Nasal cavity respiratory epithelium epithelial cell of viscerocranial mucosa (primary cell): ENCODE measurements at places on chromosomes 11 and 22. TPM values are rescaled to one million over a fixed set of nuclear protein-coding genes. Genes with fewer than 3 reads are reported as not detected.

The PEX16 gene
- total RNA-seq: 27.6 and 61.2 TPM in 2 replicates

The NXPE1 gene
- total RNA-seq: not detected in 2 replicates

The OR52K1 gene
- total RNA-seq: not detected in 2 replicates

The MAP6 gene
- under 0.01 and 0.50 TPM in 2 replicates for total RNA-seq

The GAS2L1 gene
- total RNA-seq: 6.2 and 19.4 TPM in 2 replicates

The MYO18B gene
- total RNA-seq: under 0.01 TPM in 1 of 2 replicates, not detected in the other

The CRYBA4 gene
- not detected in 2 replicates for total RNA-seq

The CLDN5 gene
- 1.0 TPM in 1 of 2 replicates, not detected in the other for total RNA-seq

The NCF4 gene
- not detected in 2 replicates for total RNA-seq

The CYB5R2 gene
- 8.9 and 25.6 TPM in 2 replicates for total RNA-seq

The MAPK8IP2 gene
- 1.0 and 1.8 TPM in 2 replicates for total RNA-seq

The CARD18 gene
- 1.0 TPM in 1 of 2 replicates, not detected in the other for total RNA-seq

The SLC5A12 gene
- total RNA-seq: 0.28 and 0.34 TPM in 2 replicates

The SLC22A9 gene
- total RNA-seq: not detected in 2 replicates

The PKP3 gene
- 208 and 214 TPM in 2 replicates for total RNA-seq

The OR52A1 gene
- total RNA-seq: not detected in 2 replicates

The KIAA1671 gene
- 20.2 and 52.9 TPM in 2 replicates for total RNA-seq

The LRRC55 gene
- not detected in 2 replicates for total RNA-seq

The FGF4 gene
- not detected in 2 replicates for total RNA-seq
